Activated naive CD4-positive, alpha-beta T cell (primary cell): ENCODE measurements at places on chromosomes 3 and 15.

DNA sequence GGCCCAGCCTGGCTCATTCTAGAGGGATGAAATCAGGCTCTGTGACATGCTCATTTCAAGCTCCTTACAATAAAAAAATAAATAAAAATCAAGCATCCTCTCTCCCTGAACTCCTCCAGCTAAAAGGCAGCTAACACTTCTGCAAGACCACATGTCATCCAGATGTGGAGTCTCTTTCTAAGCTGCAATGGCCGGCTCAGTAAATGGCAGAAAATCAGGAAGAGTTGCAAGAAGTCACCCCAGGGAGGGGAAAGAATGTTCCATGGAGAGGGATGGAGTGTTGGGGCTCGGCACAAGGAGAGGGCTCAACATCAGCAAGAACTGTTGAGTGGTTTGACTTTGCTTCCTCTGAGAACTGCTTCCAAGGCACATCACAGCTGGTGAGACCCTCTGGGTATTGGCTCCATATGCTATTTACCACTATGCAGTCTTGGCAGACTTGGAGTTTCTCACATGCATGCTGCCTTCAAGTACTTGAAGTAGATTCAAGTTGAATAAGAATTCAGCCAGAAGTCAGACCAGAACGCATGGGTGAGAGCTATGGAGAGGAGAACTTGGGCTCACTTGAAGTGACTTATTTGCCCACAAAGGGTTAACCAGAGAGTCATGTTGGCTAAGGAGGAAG, 689.0 kb downstream of the NTRK3 start:
- DNase-seq, result no peak

GRCh38 chr3:127990051-127990450, 62.2 kb upstream of the SEC61A1 start:
- DNase-seq, result no peak

- DNase-seq, result no peak
Observed at GRCh38 chr15:99735868-99736267, 2.6 kb upstream of the LYSMD4 start.

DNA sequence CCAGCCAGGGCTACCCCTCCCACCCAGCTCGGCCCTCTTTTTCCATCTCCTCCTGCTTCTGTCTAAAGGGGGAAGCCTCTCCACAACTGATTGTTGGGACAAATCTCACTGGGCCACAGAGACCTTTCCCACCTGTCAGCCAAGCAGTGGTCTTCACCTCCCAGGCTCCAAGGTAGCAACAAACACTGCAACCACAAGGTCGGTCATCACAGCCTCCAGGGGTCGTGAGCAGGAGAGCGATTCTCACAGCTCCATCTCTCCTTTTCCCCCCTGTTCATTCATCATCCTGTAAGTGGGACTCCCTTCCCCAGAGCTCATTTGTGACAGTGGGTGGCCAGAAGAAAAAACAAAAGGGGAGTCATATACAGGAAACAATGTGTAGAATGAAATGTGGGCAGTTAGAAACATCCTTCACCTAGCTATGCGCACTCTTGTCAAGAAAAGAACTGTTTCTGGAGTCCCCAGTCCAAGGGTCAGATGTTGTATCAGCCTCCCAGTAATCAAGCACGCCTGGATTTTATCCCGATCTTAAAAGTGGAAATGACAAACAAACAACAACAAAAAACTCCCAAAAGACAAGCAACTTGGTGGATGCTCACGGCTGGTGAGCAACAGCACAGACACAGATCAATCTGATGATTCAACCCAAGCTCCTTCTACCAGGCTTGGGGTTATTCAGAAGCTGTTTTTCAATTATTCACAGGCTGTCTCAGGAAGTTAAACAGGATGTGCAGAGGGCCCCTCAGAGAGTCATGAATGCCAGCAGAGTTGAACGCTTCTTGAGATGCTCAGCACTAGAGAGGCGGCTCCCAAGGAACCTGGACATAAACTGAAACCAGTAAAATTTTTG, 22.4 kb downstream of the LYZL4 start:
- peak; percentile 30 for DNase-seq

GRCh38 chr15:75517233-75517632, 61.9 kb downstream of the PTPN9 start:
- no peak for DNase-seq

- no peak for DNase-seq
Observed at GRCh38 chr3:33057320-33058298, 39.3 kb downstream of the GLB1 start.

DNA sequence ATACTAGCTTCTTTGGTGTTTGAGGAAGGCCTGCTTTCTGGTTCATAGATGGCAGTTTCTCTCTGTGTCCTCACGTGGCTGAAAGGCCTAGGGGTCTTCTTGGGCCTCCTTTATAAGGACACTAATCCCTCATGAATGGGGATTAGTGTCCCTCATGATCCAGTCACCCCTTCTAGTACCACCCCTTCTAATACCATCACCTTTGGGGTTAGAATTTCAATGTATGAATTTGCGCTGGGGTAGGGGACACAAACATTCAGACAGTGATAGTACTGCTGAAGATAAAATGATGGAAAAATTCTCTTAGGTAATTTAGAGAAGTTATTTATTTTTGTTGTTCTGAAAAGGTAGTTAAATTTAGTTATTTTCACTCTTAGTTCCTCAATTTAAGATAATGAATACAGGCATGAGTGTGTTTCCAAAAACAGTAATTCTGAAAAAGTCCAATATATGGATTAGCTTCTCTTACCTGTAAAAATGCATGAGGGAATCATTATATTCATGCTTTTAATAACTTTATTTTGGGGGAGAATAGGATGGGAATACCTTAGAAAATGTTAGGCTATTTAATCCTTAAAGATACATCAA, 103.6 kb downstream of the FNDC3B start:
- no peak for DNase-seq

GRCh38 chr3:123292321-123293310, 90.9 kb downstream of the SEC22A start:
- no peak for DNase-seq

DNA sequence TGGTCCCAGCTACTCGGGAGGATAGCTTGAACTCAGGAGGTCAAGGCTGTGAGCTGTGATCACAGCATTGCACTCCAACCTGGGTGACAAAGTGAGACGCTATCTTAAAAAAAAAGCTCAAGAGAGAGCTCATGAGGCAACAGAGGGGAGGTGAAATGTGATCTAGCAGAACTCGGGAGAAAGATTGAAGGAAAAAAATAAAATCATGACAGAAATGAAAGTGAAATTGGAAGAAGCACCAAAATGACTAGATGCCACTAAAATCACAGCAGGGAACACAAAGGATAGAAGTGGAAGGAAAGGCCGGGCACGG, 109.4 kb upstream of the BNIP2 start:
- DNase-seq, result no peak
